H54 (cell line): ENCODE measurements at places on chromosomes 2 and 18.

DNA sequence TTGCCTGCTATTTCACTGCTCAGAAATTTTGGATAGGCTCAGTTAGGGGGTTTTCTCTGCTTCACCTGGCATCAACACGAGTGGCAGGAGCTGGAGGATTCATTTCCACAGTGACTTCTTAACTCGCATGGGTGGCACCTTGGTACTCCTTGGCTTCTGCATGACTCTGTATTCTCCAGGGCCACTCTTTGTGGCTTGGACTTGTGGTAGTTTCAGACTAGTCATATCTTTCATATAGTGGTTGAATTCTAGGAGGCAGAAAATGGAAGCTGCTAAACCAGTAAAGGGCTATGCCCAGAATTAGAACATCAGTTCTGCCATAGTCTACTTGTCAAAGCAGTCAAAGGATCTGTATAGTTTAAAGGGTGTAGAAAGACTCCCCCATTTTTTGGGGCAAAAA is 6.8 kb downstream of the MAIP1 start:
- DNase-seq: no peak

DNA sequence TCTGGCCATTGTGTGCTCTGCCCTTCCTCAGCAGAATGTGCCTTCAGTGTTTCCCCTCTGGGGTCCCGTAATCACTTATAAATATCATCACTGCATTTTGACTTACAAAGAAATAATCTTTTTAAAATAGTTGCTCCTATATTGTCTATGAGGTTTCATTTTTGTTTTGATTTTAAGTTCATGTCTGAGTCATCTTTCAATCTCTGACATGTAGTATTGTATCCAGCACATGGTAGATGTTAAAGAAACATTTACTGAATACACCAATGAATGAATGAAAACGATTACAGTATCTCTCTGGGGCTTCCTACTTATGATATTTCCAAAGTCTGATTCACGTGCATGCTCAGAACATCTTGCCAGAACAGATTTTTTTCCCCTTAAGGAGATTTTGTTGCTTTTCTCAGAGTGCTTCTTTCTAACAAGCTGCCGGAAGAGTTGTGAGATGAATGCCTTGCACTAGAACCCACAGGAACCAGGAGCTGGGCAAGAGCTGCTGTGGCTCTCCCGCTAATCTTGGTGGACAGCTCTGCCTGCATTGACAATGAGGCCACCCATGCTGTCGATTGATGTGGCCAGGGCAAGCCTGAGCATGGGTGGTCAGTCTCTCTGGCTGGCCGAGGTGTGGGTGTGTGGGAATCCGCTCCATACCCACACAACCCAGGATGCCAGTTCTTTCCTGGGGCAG is 199.4 kb downstream of the CYRIA start:
- no peak for DNase-seq

DNA sequence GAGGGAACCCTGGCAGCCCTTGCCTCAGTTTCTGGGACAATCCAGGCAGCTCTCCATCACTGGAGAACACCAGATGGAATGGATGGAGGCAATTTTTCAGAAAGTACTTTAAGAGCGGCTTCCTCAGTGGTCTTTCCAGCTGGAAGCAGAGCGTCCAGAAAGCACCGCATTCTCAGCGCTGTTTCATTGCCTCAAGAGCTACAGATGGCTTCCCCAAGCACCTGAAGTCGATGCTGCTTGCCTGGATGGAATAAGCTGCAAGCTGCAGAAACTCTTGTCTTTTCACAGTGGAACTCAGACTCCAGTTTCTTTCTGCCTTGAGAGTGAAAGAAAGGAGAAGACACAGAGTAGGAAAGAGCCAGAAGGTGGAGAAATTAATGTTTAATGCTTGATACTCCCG is 766.9 kb downstream of the TDRD15 start:
- DNase-seq: no peak

- DNase-seq: no peak
Observed at GRCh38 chr18:9057646-9058045, 44.9 kb upstream of the NDUFV2 start.

- no peak for DNase-seq
Observed at GRCh38 chr2:216804357-216805350, 55.2 kb downstream of the TNP1 start.

GRCh38 chr2:74578408-74578807 is 23.9 kb downstream of the DOK1 start:
- DNase-seq: no peak

GRCh38 chr18:56999823-57000222 is 147.1 kb upstream of the BOD1L2 start:
- no peak for DNase-seq

GRCh38 chr2:235501673-235502031 is 7.8 kb downstream of the AGAP1 start:
- no peak for DNase-seq

- no peak for DNase-seq
Observed at GRCh38 chr18:59420244-59420643, 61.2 kb upstream of the LMAN1 start.

DNA sequence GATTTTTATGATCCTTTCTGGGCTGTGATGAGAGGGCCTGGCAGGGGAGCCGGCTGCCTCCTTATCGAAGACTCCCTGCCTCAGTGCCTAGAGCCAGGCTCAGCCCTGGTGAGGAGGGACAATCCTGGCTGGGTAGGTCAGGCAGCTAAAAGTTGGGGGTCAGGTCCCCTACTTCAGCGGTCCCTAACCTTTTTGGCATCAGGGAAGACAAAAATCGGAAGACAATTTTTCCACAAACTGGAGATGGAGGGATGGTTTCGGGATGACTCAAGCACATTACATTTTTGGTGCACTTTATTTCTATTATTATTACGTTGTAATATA is 53.1 kb downstream of the HS1BP3 start:
- DNase-seq: no peak

DNA sequence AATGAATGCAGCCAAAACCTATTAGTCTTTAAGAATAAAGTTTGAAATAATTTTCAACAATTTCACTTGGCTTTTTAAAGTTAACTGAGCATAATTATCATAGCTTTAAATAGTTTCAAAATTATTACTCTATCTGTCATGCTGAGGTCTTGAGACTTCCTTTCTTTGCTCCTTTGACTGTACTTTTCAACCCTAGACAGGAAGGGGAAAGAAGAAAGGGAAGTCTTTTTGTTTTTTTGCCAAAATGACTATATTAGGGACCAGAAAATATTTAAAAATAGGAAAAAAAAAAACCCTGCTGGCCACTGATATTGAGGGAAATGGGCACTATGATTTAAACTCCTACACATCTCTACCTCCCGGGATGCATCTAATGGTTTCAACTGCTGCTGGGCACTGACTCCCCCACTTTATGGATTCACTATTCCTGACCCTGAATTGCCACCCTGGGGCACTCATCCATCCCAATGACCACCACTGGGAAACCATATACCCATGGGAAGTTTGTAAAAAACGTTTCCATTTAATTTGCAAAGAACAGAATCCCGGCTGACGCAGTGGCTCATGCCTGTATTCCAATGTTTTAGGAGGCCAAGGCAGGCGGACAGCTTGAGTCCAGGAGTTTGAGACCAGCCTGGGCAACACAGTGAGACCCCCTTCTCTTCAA is 50.5 kb downstream of the GAREM1 start:
- DNase-seq: no peak

DNA sequence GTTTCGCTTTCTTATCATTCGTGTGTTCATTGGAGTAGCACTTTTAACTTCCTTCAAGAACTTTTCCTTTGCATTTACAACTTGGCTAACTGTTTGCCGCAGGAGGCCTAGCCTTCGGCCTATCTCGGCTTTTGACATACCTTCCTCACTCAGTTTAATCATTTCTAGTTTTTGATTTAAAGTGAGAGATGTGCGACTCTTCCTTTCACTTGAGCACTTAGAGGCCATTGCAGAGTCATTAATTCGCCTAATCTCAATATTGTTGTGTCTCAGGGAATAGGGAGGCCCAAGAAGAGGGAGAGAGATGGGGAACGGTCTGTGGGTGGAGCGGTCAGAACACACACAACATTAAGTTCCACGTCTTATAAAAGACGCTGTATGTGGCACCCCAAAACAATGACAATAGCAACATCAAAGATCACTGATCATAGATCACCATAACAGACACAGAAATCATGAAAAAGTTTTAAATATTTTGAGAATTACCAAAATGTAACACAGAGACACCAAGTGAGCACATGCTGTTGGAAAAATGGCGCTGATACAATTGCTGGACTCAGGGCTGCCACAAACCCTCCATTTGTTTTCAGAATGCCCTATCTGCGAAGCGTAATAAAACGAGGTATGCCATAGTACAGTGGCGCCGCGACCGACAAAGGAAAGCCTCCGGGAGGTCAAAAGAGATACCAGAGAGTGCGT is 553 bp downstream of the TIGD1 start:
- no peak for DNase-seq

DNA sequence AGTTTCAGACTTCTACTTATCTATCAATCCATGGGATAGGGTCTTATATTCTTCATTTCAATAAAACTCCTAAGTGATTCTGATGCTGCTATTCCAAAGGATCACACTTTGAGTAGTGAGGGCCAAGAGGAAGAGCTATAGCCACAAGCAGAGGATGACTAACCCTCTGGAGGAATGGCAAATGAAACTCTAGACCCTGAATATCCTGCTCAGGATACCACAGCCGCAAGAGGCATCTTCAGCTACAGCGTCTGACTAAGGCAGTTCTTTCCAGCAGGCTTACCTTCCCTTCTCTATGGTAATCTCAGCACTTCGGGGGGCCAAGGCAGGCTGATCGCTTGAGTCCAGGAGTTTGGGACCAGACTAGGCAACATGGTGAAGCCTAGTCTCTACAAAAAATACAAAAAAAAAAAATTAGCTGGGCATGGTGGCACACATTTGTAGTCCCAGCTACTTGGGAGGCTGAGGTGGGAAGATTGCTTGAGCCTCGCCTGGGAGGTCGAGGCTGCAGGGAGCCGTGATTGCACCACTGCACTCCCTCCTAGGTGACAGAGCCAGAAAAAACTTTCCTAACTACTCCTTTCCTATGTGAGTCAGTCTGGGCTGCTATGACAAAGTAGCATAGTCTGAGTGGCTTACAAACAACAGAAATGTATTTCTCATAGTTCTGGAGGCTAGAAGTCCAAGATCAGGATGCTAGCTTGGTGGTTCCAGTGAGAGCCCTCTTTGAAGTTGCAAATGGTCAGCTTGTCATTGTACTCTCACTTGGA is 371.9 kb downstream of the IRS1 start:
- DNase-seq: peak; percentile 31

- DNase-seq: no peak
Observed at GRCh38 chr2:17933256-17933655, 54.8 kb downstream of the KCNS3 start.

- DNase-seq: no peak
Observed at GRCh38 chr18:38956068-38956467, 1390.5 kb upstream of the CELF4 start.
